ENCODE measurements at places on chromosomes 12 and 14.

DNA sequence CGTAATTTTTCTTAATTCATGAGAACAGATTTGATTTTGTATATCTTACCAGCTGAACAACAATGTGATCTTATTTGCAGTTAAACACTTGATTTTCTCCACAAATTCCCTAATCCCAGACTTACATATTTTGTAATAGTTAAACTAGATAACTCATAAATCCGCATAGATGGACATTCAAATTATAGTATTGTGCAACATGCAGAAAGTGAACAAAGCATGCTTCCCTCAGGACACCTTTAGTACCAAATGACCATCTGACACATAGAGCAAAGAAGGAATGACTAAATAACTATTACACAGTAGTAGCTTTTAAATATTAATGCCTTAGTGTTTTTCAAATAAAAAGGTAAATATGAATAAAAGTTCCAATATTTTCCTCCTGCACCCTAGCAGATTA lies 88.9 kb downstream of the PAWR start:
- no peak for DNase-seq

GRCh38 chr12:124844411-124845397 lies 19.0 kb downstream of the SCARB1 start:
- DNase-seq, result no peak

DNA sequence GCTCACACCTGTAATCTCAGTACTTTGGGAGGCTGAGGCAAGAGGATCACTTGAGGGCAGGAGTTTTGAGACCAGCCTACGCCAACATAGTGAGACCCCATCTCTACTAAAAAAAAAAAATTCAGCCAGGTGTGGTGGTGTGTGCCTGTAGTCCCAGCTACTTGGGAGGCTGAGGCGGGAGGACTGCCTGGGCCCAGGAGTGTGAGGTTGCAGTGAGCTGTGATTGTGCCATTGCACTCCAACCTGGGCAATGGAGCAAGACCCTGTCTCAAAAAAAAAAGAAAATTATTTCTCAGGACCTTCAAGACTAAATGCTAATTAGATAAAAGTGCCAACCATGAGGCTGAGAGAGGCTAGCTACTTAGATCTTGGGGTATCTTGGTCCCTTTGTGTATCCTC lies 23.5 kb downstream of the OTUB2 start:
- no peak for DNase-seq

GRCh38 chr12:8482571-8483061 lies 26.9 kb downstream of the CLEC6A start:
- DNase-seq, result no peak

DNA sequence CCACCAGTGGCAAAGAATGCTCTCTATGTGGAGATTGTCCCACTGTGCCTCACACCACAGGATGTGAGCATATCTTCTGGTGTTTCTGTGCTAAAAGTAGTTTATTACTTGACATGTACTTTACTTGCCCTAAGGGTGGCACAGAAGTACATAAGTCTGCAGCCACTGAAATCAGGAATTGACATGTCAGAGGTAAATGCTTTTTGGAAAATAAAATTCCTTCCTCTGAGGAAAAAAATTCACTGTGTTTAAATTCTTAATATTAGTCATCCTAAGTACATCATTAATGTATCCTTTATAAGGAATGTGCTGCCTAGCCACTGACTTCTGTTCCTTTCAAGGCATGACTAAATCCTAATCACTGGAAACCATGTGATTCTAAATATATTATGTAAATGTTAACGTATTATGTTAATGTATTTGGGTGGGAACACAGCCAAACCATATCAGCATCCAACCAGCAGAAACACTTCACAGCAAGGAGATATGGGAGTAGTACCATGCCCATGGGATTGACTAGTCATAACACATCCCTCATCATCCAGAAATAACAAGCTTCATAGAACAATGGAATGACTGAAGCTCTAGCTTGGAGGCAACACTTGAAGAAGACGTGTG lies 239.7 kb upstream of the PPFIA2 start:
- no peak for DNase-seq

GRCh38 chr12:12877153-12877768 lies 14.1 kb upstream of the GPRC5A start:
- DNase-seq, result no peak

GRCh38 chr12:105699209-105699608 lies 368.7 kb downstream of the C12orf75 start:
- no peak for DNase-seq

GRCh38 chr12:131458048-131458374 lies 252.9 kb upstream of the SFSWAP start:
- DNase-seq, result no peak

- no peak for DNase-seq
These were observed 121.1 kb downstream of the CAND1 start for GRCh38 chr12:67390273-67390672.

- no peak for DNase-seq
These were observed 163.8 kb upstream of the LMNTD1 start for GRCh38 chr12:25716842-25717241.

DNA sequence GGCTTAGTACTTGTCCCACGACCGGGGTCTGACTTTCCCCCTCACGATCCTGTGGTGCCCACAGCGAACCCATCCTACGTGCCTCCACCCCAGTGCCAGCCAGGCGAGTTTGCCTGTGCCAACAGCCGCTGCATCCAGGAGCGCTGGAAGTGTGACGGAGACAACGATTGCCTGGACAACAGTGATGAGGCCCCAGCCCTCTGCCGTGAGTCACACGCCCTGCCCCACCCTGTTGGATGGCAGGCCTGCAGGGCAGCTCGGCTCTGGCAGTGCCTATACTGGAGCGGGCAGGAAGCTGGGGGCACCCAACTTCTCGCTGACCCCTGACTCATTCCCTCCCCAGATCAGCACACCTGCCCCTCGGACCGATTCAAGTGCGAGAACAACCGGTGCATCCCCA lies 18.3 kb upstream of the LRP1-AS start:
- DNase-seq, result no peak

DNA sequence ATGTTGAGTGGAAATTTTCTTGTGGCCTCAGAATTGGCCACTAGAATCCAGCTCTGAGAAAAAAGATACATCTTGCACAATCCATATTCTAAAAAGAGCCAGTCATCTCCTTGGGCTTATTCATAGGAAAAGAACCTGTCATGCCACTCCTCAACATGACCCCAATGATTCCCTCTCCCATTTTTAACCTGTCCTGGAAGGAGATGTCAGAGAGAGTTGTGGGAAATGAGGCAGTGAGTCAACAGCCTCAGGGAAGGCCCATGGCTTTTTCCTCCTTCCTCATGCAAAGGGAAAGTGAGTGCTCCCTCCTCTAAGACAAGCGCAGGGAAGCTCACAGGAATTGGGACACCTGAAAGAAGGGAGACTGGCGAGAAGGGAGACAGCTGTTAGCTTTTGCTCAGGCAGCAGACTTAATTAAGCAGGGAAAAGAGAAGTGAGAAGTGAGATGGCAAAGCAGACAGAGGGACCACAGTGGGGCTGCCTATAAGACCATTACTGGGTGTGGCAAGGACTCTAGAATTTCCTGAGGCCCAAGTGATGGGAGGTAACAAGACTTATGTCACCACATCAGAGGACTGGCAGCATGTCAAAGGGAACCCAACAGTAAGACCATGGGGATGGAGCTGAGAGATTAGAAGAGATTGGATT lies 10.2 kb upstream of the DHRS7 start:
- DNase-seq, result no peak

DNA sequence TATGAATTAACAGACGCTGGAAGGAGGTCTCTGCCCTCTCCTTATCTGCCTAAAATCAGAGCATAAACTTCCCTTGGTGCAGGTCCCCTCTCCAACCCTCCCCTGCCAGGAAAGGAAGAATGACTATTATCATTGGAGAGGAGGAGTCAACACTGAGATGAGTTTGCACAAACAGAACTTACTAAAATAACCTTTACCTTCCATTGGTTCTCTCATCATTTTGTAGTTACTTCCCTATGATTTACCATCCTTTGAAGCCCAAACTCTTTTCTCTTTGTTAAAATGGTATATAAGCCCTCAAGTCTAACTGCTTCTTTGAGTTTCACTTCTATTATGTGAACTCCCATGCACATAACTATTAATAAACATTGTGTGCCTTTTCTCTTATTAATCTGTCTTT lies 64.2 kb upstream of the EEA1 start:
- no peak for DNase-seq

DNA sequence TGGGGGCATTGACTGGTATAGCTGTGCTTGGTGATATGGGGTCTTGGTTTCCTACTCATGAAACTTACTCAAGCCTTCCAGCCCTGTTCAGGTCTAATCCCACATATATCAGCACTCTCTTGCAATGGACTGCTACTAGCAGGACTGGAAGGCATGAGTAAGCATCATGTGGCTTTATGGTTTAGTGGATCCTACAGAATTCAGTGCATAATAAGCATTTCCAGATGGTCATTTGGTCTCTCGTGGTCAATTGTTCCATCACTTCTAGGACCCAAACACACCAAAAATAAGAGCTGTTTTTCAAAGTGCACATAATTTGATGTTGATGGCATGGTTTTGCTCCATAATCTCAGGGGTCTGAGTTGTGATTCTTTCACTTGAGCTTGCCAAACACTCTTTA lies 114.4 kb downstream of the LMNTD1 start:
- no peak for DNase-seq

DNA sequence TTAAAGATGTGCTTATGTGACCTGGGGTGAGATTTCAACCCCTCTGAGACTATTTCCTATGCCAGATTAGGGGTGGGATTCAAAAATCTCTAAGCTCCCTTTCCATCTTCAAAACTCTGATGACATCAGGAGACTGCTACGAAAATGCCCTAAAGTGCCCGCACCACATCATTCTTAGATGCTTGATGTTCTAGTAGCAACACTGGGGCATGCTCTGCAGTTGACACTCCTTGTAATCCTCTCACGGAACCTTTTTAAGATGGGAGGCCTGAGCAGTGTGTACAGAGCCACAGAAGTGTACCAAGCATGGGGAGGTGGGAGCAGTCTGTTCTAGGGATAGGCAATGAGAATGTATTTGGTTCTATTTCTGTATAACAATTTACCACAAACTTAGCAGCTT lies 12.2 kb downstream of the FOS start:
- no peak for DNase-seq

DNA sequence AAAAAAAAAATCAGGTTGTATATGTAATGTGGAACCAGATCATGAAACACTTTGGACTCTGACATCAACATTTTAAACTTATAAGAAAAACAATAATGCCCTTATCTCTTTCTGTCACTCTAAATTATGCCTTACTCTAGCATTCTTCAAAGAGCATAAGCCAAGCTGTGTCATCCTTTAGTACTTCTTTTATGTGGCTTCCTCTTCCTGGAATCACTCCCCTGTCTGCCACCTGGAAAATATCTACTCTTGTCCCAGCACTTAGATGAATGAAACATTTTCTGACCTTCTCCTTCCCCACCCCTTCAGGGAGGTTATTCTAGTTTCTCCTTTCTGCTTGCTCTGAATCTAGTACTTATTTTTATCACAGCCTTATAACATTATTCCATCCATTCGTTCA lies 101.2 kb downstream of the CNTN1 start:
- no peak for DNase-seq

- DNase-seq, result no peak
These were observed 233.5 kb upstream of the TMEM132C start for GRCh38 chr12:128033473-128033872.

- DNase-seq, result no peak
These were observed 158.9 kb downstream of the FBXL14 start for GRCh38 chr12:1435456-1435855.

- no peak for DNase-seq
These were observed 934.9 kb downstream of the LRFN5 start for GRCh38 chr14:42541535-42542001.

GRCh38 chr12:49491823-49492222 lies 47.0 kb upstream of the KCNH3 start:
- DNase-seq, result no peak

DNA sequence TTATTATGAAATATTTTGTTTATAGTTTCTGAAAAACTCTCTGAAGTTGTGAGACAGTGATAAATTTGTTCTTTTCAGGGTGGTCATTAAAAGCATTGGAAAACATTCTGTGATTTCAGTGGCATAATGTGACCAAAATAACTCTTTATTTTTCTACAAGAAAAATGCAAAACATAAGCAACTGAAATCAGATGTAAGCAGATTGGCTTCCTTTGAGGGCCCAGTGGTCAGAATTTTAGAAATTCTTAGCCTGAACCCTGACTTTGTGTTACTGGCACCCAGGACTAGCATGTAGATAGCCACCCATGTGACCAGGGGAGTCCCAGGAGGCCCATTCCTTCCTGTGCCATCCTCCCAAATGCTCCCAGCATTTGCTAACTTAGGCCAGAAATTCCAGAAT lies 145.6 kb upstream of the SLC38A2 start:
- DNase-seq, result no peak

GRCh38 chr14:68501614-68502052 lies 291.2 kb downstream of the ZFP36L1 start:
- DNase-seq, result no peak

GRCh38 chr14:28382444-28383190 lies 384.0 kb upstream of the FOXG1 start:
- DNase-seq, result no peak

DNA sequence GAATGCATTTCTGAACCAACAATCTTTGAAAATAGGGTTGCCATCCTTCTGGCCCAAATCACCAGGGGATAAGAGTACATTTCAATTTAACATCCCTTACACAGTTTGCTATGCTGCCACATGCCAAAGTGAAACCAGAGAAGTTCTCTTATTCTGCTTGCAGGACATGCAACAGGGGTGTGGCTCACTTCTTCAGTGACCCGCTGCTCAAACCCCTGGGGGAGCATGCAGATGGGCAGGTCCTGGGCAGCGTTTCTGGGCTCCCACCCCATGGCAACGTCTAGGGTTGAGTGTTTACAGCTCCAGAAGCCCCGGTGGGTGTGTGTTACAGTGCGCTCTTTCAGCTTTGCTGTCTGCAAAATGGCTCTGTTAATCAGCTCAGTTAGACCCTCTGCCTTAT lies 1306.3 kb upstream of the TMEM132C start:
- no peak for DNase-seq

DNA sequence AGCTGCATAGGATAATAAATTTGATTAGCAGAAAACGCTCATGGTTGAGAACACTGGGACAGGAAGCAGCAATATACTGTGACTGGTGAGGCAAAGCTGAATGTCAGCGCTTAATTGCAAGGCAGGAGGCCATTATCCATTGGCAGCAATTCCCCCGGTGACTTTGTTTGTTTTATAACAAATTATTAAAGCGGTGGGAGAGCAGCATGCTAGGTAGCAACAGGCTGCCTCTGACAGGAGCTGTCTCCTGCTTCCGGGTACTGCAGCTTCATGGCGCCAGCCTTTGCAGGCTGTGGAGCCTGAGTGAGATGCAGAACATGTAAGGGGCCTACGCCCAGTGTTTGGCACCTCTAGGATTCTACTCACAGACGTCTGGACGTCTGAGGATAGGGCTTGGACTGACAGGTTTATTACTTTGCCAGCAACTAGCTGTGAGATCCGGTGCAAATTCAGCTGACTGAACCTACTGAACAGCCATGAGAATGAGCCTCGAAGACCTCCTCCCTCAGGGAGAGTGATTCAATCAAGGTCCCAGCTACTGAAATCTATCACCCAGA lies 82.1 kb upstream of the SSTR1 start:
- no peak for DNase-seq
